ENCODE measurements at places on chromosomes 2 and 18.

- DNase-seq = no peak
These were observed 5.6 kb downstream of the DTYMK start for GRCh38 chr2:241680827-241681599.

DNA sequence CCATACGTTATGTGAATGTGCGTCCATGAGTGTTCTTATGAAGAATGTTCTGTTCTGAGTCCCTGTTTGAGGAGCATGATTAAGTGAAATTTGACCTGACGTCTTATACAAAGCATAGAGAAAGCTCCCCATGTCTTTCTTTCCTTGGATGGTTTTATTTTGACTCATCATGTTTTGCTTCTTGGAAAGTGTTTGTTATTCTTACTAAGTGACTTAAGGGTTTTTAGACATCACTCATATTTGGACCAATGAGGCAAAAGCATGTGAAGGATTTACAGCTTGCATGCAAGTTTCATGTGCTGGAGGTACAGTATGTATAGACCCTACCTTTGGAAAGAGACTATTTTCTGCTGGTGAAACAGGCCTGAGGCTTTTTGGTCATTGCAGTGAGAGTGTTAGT, 33.5 kb upstream of the ZEB2 start:
- no peak for DNase-seq

- DNase-seq = no peak
These were observed 3.6 kb downstream of the BIRC6 start for GRCh38 chr2:32360416-32360815.

DNA sequence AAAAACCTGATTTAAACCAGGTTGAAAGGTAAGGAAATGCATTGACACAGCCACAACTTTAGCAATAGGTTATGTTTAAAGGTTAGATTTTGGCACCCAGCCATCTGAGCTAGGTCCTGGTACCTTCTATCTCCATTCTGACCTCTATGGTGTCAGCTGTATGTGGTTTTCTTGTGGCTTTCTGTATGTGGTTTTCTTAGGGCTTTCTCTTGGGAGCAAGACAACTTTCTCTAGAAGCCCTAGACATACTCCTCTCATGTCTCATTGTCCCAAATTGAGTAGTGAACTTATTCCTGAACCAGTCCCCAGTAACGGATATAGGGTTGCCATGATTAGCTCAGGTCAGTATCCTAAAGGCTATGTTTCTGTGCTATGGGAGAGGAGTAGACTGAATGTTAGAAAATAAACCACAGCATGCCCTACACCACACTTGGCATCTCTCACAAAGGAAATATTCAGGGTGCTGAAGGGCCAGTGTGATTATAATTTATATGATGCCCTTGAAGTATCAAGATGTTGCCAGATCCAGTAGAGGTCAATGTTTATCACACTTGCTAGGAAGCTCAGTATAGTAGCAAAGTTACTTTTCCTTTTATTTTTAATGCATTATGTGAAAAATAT, 176.1 kb downstream of the CAPN13 start:
- peak; percentile 49 for DNase-seq

GRCh38 chr2:118274841-118275510, 186.7 kb downstream of the INSIG2 start:
- no peak for DNase-seq

DNA sequence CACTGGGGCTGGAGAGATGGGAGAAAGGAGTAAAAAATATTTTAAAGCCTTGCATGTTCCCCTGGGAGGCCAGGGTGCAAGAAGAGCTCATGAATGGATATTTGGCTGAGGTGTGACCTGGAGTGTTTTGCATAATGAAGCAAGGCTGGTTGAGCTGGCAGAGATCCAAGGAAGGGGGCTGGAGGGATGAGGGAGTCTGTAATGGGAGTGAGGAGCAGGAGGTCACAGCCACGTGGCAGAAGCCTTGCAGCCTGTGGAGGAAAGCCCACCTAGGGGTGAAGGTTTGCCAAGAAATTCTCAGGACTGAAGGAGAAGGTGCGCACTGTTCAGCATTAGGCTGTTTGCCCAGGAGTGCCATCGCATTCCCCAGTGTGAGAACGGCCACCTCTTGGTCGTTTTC, 40.3 kb upstream of the ATP8B1 start:
- no peak for DNase-seq

DNA sequence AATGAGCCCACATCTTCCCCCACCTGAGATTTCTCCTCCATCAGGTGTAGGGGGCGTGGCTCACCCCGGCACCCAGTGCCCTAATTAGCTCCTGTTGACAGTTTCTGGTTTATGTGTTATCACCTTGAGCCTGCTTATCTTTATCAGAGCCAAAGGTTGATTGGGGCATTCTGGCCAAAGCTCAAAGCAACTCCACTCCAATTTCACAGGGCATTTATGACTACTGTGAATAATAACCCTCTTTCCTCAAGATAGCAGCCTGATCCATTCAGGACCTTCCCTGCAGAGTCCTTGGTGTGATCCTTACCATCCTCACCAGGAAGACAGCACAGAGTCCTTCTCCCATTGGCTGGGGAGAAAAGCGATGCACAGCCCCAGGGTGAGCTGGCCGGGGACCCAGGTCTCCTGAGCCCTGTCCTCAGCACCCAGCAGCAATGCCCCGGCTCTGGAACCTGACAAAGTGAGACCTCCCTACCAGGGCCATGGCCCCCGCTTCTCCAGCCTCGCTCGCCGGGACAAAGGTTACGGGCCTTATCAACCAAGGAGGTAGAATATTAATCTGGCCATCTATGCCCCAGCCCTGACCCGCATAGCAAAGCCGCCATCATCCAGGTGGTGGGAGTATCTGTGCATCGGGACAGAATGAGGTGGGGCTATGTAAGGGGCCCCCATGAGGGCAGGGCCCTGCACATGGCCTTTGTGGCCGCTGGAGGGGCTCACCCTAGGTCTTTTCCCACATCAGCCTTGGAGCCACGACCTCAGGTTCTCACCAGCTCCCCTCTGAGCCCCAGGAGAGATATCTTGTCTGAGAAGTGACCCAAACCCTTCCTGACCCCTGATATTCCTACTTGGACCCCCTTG, 64.5 kb downstream of the ZFP36L2 start:
- no peak for DNase-seq

DNA sequence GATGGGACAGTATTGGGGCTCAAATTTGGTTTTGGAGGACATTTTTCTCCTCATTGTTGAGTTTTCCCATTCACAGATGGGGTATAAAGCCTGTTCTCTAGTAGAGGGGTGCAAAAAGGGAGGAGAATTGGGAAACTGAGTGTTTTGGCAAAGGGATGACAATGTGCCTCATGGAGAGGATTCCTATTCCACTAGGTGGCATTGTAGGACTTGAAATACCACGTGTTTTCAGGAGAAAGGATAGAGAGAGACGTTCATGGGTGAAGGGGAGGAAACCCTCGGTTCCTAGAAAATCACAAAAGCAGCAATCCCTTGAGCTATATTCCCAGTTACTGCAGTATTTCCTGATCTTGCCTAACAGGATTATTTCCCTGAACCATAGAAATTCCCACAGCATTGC, 113.7 kb upstream of the SRD5A2 start:
- no peak for DNase-seq

- DNase-seq = no peak
These were observed 434.2 kb downstream of the LRRTM4 start for GRCh38 chr2:77087987-77088414.

DNA sequence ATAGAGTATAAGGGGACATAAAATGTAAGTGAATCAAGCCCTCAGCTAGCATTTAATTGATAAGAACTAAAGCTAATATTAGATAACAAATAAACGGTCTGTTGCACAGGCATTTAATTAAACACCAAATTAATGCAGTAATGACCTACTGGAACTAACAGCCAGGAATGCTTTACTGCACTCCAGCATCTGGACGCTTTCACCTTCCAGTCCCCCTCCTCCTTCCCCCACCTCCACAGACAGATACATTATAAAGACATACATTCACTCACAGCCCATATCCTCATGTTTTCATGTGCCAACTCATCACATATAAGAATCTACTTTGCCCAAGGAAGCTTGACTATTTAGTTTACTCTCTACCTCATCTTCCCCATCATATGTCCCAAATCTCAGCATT, 337.4 kb upstream of the PIK3C3 start:
- DNase-seq = no peak

DNA sequence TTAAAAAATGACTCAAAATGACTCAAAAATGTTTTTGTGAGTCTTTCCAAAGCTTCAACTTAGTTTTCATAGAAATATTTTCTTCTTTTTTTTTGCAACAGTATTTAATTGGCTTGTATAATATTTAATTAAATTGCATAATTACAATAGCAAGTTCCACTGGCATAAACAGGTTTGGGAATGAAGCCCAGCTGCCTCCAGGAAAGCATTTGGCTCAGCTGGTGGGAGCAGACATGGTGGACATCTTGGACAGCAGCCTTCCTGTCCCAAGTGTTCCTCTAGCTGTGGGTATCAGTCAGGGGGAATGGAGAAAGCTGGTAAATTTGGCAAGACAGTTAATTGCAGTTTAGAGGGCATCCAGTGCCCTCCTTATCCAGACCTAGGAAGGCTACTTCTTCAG, 213.4 kb downstream of the ZBTB7C start:
- no peak for DNase-seq

DNA sequence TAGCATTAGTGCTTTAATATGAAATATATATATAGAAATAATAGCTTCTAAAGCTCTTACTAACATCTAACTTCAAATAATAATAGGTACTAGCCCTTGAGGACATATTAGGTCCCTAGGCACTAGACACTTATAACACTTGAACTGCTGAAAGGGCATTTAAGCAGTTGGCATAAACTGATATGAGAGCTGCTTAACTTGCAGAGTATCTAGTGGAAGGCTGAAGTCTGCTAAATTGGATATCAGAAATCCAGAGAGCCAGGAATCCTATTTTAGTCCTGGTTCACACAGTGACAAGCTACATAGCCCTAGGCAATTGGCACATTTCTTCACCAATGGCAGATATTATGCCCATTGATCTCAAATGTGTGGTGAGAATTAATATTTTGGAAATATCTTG, 326.9 kb upstream of the UBE2E3 start:
- DNase-seq = no peak

GRCh38 chr2:170143045-170143717, 34.8 kb upstream of the MYO3B start:
- no peak for DNase-seq

GRCh38 chr2:123999681-124000080, 25.4 kb upstream of the CNTNAP5 start:
- no peak for DNase-seq

GRCh38 chr2:122063716-122064115, 308.3 kb downstream of the TSN start:
- no peak for DNase-seq

DNA sequence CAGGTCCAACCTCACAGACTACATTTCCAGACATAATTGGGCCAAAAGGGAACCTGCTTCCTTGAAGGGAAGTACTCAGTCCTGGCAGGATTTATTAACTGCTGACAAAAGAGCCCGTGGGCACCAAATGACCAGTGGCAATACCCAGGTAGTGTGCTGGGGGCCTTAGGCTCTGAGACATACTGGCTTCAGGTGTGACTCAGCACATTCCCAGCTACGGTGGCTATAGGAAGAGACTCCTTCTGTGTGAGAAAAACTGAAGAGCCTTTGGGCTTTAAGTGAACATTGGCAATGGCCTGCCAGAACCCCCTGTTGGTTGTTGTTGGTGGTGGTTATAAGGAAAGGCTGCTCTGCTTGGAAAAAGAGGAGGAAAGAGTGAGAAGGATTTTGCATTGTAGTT, 401.8 kb downstream of the KCNJ3 start:
- no peak for DNase-seq

GRCh38 chr2:58698620-58699019, 457.5 kb upstream of the FANCL start:
- no peak for DNase-seq

DNA sequence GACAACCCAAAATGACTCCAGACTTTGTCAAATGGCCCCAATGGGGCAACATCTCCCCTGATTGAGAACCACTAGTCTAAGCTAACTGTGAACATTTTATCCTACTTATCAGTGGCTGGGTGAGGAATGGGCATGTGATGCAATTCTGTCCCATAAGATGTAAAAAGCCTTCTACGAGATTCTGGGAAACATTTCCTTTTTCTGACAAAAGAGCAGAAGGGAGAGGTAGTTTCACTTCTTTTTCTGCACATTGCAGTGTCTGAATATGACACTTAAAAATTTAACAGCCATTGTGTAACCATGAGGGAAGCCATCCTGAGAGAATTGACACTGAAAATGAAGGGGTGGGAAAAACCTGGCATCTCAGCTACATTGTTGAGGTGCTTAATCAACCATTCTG, 17.3 kb upstream of the MARCHF4 start:
- no peak for DNase-seq

DNA sequence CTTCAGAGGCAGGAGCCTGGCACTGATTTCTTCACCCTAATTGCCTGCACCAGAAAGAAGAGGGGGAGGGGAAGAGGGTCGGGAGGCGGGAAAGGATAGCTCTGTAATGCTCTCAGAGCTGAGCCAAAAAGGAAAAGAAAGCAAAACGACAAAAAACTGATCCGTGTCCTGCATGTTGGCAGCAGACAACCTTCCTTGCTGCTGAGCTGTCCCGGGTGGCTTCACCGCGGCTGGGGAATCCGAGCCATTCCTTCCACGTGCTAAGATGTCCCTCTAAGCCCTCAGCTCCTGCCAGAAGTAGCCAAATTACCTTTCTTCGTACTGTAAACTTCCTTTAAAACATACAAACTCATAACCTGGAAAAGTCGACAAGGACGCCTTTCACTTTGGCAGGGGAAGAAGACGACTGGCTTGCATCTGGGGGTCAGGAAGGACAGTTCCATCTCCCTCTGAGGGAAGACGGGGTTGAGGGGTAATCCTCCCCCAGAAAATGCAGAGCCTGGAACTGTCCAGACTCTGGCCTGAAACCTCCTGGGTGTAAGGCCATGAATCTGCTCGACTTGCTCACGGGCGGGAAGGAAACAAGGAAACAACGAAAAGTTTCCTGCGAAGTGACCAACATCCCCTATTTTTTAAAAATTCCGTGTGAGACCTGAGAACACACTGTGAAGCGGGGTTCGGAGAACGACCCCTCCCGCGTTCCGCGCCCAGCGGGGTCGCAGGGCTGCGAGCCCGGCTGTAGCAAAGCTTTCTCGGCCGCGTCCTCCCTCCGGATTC, 7.7 kb downstream of the OTX1 start:
- DNase-seq = no peak

DNA sequence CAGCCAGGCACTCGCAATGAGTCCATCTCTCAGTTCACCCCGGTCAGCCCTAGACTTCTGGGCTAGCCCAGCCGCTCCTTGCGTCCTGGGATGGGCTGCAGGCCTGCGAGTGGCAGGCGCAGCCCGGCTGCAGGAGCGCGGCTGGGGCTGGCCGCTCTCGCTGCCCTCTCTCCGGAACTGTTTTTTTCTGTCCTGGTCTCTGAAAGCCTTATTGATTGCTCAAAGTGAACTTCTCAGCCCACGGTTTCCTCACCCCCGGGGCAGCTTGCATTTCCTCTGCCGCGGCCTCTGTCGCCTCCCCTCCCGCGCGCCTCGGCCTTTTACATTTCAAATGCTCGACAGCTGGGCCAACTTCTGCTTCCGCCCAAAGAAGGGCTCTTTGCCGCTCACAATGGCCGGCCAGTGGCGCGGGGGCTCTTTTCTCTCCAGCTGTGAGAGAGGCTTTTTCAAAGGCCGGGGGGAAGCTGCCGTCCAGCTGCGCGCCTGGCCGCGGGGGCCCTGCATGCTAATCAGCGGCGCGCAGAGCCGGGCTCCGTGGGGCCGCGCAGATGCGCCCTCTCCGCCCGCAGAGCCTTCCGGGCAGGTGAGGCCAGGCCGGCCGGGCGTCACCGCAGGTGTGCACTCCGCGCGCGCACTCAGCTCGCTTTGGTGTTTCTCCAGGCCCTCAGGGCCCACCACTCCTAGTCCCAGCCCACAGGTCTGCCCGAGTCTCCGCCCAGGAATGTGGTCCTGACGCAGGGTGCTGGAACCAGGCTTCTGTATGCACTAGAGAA, 513.8 kb downstream of the RNF144A start:
- peak; percentile 70 for DNase-seq

GRCh38 chr18:59833785-59834184, 66.0 kb upstream of the PMAIP1 start:
- no peak for DNase-seq

Data from immature natural killer cell (primary cell).